ENCODE measurements at places on chromosomes 5 and 9.

DNA sequence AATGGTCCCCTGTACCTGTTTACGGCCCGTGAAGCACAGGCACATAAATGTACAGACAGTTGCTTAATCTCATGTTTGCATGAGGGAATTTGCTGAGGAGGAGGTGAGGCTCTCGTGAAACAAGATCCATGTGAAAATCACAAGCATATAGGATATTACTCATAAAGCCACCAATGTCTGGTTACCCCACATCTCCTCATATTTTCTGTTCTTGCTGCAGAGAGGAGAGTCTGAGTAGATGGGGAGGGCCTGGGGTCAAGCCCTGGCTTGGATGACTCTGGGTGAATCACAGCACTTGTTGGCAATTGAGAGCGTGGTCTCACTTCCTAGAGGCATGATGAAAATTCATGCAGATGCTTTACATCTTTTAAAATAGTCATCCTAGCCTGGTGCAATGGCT is 975 bp downstream of the AGXT2 start:
- DNase-seq = peak; percentile 6

- no peak for DNase-seq
Observed at GRCh38 chr5:150132740-150133139, 22.9 kb downstream of the PDGFRB start.

- no peak for DNase-seq
Observed at GRCh38 chr5:137383909-137384308, 115.2 kb downstream of the SPOCK1 start.

GRCh38 chr5:14826714-14827113 is 44.9 kb downstream of the ANKH start:
- DNase-seq = no peak

DNA sequence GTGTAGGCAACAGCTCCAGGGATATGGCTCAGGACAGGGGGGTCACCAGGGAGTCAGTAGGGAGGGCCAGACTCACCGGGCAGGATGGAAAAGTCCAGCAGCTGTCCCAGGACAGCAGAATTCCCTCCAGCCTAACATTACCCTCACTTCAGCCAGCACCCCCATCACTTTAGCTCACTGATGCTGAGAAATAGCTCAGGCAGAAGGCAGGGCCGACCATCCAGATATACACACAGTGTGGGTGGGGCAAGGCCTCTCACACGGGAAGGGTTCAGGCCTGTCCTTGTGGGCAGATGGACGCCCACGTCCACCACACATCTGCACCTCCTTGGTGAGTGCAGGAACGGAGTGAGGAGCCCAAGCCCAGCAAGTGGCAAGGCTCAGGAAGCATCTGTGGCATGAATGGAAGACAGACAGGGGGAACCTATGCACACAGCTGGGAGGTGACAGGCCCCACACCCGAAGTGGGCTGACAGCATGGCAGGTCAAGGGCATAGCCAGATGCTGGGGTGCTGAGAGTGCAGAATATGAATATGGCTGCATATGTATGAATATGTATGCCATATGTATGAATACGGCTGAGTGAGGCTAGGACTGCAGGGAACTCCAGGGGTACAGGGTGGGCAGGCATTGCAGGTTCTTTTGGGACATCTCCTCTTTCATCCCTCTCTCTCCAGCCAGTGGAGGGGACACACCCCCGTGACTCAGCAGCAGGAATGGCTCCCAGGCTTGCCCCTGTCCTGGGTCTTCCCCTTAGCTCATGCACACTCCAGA is 17.0 kb downstream of the BICD2 start:
- DNase-seq = no peak

DNA sequence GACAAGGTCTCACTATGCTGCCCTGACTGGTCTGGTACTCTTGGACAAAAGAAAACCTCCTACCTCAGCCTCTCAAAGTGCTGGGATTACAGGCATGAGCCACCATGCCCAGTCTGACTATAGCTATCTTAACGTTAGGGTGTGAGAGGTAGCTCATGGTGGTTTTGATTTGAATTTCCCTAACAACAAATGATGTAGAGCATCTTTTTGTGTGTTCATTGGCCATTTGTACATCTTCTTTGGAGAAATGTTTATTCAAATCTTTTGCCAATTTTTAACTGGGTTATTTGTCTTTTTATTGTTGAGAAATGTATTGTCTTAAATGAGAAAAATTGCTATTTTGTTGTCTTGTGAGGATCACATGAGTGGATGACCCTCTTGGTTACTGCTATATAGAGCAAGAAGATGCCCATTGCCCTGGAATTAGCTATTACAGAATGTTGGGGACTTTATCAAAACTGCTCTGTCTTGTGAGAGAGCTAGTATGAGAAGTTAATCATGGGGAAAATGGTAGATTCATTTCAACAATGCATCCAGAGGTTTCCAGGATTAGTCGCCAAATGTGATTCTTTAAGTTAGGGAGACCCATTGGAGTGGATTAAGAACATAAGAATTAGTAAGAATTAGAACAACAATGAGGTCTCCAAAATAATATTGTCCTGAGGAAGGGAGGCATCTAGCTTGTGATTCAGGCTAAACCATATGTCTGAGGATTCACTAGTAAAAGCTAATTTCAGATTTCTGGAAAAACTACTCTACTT is 124.3 kb upstream of the MOCS2 start:
- no peak for DNase-seq

DNA sequence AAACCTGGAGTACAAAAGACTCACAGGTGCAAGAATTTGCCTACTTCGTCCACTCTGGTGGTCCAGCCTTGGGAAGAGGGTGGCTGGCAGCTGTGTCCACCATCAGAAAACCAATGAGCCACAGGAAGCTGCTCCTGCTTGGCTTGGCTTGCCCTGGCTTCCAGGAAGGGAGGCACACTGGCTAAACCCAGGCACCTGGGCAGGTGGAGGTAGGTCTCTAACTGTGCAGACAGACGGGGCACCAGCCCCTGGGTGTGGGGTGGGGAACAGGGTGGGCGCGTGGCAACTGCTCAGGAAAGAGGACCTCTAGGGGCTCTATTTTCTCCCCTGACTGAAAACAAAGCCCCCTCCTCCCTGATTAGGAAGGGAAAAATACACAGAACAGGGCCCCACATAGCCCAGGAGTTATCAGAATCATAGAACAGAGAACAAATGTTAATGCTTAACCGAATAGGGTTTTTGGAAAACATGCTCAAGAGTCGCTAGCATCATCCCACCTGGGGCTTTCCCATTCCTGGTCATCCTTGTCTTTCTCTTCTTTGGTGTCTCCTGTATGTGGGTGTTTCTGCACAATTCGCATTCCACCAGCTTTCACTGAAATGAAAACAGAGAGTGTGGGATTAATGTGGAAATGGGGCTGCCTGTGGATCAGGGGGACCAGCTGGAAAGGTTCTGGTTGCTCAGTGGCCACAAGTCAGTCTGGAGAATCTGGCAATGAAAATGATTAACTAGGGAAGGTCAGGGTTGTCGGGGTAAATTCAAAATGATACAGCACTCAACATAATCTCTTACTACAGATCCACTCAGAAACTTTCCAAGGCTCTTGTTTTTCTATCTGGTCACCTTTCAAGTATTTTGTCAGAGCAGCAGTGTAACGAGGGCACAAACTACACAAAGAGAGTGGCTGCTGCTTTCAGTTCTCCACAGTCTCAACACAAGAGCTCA is 13.1 kb downstream of the DAP start:
- DNase-seq = no peak

- no peak for DNase-seq
Observed at GRCh38 chr5:52784737-52785136, 3.0 kb upstream of the ITGA1 start.

DNA sequence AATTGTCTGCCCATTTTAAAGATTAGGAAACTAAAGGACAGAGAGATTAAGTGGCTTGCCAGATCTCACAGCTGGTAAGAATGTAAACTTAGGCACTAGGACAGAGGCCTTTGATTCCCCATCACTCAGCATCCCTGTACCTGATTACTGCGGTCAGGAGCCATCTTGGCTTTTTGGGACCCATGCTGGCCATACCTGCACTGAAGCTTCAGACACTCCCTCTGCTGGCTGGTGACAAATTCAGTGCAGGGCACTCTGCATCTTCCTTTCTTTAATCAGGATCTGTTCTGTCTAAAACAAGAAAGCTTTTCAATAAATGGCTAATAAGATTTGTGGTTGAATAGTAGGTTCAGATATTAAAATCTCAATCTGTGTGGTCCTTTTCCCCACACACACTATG is 215.5 kb upstream of the RORB start:
- peak; percentile 7 for DNase-seq

GRCh38 chr5:44875661-44876605 is 67.2 kb downstream of the MRPS30 start:
- peak; percentile 41 for DNase-seq
